ENCODE measurements at places on chromosomes 7 and 10.

DNA sequence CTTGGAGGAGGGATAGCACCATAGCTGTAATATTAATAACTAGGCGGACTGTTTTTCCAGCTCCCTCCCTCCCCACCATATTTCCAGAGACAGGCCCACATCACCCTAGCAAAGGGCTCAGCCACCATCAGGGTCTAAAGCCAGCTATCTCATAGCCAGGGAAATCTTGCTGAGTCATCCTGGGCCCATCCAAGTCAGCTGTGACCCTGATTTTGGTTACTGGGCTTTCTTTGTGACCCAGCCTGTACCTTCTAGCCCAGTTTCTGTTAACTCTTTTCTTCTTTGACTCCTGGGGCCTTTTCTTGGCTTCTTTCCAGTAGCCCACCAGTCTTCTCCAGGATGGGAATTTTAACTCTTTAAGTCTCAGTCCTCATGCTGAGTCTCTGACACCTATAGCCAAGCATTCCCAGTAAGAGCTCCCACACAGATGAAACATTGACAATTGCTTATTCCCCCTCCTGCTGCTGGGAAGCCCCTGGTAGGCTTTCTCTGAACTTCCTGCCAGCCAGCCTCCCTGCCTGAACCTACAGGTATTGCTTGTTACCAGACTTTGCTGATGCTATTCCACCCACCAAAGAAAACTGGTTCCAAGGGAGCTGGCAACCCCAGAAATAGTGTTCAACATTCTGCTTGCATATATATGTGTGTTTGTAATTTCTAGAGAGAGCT is 34.8 kb upstream of the ADO start:
- DNase-seq = no peak

DNA sequence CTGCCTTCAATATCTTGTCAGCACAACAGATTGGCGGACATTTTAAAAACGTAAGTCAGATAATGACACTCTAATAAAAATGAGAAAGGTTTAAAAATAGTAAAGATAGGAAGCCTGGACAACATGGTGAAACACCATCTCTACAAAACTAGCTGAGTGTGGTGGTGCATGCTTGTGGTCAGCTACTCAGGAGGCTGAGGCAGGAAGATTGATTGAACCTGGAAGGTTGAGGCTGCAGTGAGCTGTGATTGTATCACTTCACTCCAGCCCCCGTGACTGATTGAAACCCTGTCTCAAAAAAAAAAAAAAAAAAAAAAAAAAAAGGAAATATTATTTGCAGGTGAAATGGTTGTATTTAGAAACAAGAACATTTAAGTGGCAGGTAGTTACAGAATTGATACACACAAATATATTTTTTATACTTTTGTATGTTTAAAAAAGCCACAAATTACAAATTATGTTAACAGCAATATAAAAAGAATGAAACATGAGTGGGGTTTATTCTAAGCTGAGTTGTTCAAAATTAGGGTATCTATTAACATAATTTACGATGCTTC is 141.9 kb downstream of the ADK start:
- DNase-seq = no peak

GRCh38 chr7:143451746-143452145 is 8.5 kb downstream of the TAS2R60 start:
- DNase-seq = no peak

GRCh38 chr7:117218700-117219099 is 104.2 kb downstream of the WNT2 start:
- no peak for DNase-seq

DNA sequence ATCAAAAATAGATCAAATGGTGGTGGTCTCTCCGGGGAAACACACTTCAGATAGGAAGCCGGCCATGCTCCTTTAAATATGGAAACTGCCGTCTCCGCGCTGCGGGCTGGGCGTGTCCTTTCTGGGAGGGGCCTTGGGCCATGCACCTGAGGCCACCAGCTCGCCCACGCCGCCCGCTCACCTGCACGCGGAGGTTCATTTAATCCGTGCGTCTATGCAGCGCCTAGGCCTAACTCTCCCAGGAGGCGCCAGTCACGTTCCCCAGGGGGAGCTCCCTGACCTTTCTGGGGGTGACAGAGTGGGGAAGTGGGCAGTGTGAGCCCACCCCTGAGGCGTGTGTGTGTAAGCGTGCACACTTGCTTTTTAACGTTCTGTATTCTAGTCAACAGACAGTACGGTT is 64.0 kb downstream of the C10orf143 start:
- DNase-seq = no peak

- no peak for DNase-seq
Measured at GRCh38 chr7:129162732-129163131, 18.2 kb downstream of the TSPAN33 start.

GRCh38 chr7:131550846-131551245 is 5.6 kb downstream of the PODXL start:
- no peak for DNase-seq

DNA sequence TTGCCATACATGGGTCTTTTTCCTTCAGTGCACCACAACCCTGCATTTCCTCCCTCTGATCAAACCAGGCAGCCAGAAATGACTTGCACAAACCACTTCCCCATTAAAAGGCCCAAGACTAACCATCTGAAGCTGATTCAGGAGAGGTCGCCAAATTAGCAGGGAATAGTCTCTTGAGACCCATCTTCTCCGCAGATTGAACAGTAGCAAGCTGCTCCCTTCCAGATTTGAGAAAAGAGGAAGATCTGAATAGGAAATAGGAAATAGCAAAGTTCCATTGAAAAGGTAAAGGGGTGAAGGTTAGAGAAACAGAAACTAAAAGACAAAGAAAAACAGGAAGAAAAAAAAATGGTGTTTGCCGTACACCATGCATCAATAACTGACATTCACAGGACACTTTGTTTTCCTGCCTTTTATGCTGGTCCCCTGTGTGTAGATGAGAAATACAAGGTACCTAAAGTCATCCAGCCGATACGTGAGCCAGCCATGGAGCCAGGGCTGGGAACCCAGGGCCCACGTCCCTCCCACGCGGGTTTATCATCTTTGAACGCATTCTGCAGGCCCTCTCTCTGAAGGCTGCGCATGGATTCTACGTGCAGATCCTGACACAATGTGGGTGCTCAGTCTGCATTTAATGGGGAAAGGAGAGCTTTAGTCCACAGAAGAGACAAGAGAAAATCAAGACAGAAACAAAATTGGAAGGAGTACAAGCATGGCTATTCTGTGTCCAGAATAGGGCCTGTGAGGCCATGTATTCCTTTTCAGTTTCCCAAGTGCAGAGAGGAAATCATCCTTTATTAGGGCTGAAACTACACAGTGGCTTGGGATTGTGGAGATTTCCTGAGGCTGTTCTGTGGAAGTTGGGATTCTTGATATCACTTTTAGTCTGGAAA is 268.4 kb upstream of the NPVF start:
- no peak for DNase-seq

DNA sequence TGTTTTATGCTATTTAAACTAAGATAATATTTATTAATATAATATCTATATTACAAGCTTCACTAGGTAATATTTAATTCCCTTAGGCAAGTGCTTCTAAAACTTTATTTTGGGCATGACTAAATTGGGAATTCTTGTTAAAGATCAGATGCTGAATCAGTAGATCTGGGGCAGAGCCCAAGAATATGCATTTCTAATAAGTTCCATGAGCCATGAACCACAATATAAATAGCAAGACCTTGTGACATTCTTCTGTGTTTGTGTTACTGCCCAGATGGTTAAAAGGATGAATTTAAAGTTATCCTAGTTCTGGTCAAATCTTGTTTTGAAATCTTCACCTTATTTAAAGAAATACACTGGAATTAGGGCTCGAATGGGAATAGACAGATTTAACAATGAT is 258.4 kb upstream of the CACNA2D1 start:
- DNase-seq = no peak

DNA sequence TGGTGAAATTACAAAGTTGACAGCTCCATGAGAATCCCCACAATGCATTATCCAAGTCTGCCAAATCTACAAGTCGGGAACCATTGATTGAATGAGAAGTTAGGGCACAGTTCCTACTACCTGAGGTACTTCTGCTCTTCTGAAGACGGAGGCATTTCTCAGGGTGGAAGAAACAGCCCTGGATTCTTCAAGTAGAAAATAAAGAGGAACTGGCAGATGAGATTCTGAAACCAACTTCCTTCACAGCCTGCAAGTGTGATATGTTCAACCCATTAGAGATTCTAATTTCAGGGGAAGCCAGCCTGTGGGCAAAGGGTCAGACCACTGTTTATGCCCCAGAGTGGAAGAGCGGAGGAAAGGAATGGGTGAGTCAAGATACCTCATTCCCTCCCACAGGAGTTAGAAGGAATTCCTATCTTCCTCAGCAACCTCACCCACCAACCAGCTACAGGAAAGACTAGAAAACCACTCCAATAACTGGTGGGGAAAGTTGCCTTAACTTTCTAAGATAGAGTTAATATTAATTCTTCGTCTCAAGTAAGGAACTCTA is 50.5 kb upstream of the BMPER start:
- DNase-seq = no peak

GRCh38 chr10:120075349-120075748 is 182.8 kb downstream of the SEC23IP start:
- no peak for DNase-seq

- no peak for DNase-seq
Measured at GRCh38 chr10:47034441-47035051, 123.3 kb downstream of the PTPN20 start.

- DNase-seq = no peak
Measured at GRCh38 chr7:90999989-91000979, 263.9 kb upstream of the FZD1 start.

DNA sequence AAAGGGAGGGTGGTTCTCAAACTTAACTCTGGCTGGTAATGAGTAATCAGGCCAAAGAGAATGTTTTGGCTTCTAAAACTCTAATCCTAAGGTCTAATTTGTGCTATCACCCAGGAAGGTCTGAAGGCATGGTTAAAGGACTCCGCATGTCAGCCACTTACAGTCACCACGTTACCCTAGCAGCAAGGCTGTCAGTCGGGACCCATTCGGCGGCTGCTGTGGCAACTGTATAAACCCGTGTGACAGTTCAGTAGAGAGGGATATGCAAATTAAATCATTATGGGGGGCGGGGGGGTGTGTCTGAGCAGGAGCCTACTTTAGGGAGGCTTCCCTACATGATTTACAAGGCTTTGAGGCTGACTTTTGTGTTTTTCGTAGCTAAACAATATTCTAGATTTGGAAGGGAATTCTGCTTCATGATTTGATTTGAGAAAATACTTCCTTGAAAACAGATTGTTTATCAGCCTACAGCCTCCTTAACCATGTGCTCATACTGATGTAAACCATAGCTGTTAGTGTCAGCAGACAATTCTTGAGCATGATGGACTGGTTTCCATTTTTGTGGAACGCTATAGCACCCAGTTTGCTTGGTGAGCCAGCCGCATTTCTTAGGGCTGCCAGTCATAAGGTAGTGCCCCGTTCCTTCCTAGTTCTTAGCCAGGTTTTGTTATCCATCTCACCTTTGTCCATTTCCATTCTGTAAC is 284.4 kb downstream of the USP6NL start:
- DNase-seq = no peak

Measured in stimulated activated CD4-positive, alpha-beta T cell treated with anti-CD3 and anti-CD28 coated beads, Interleukin-1b, Interleukin-23, amount 100 ng/mL, for 1 hour (primary cell).